Peyer's patch (tissue), 4 donors: ENCODE measurements at places on chromosomes 16 and 17. TPM values are rescaled to one million over a fixed set of nuclear protein-coding genes. Genes with fewer than 3 reads are reported as not detected.

GRCh38 chr17:8935191-8935590 lies 30.3 kb downstream of the PIK3R5 start:
- H3K4me1 ChIP-seq: no peaks in the 10 kb centered on the region
- H3K4me3 ChIP-seq: no peak overlapping the region
- H3K27me3 ChIP-seq: no peaks in the 10 kb centered on the region

GRCh38 chr16:72664056-72664508 lies 383.8 kb downstream of the ZFHX3 start:
- peak overlapping the region; percentile 72 for H3K4me3 ChIP-seq
- no peaks in the 10 kb centered on the region for H3K27me3 ChIP-seq
- H3K36me3 ChIP-seq: no peaks in the 10 kb centered on the region
- DNase-seq: no peak

DNA sequence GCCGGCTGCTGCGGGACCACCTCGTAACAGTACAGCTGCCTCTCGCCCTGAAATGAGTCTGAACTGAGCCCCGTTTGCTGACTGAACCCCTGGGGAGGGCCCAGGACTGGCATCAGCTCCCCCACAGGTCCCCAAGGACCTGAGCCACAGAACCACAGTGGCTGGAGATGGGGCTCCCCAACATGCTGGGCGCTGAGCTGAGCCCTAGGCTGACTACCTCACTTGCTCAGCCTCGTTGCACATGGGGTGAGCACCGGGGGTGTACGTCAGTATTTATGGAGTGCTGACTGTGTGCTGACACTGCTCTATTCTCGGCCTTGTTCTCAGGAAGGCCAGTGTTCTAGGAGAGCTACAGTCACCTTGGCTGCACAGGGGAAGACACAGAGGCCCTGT lies 6.6 kb upstream of the VASN start:
- H3K36me3 ChIP-seq: no peaks in the 10 kb centered on the region
- no peak overlapping the region for H3K4me3 ChIP-seq
- H3K4me1 ChIP-seq: no peaks in the 10 kb centered on the region
- no peak for DNase-seq
- no peak overlapping the region for H3K27ac ChIP-seq

GRCh38 chr17:2885733-2886132 lies 89.5 kb downstream of the RAP1GAP2 start:
- H3K36me3 ChIP-seq: no peaks in the 10 kb centered on the region
- no peak overlapping the region for H3K27ac ChIP-seq
- no peak overlapping the region for H3K4me3 ChIP-seq
- no peaks in the 10 kb centered on the region for H3K27me3 ChIP-seq

DNA sequence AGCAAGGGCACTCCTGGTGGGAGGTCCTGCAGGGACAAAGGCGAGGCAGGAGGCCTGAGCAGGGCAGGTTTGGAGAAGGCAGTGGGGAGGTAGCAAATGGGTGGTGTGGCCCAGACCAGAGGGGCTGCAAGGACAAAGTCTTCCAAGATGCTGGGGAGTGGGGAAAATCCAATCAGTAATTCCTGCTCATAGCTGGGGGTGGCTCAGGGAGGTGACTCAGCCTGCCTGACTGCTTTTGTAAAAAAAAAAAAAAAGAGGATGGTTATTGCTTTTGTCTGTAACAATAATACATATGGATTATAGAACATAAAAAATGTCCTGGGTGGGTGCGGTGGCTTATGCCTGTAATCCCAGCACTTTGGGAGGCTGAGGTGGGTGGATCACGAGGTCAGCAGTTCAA lies 5.2 kb downstream of the IL34 start:
- no peak overlapping the region for H3K27ac ChIP-seq
- no peak overlapping the region for H3K4me3 ChIP-seq
- H3K4me1 ChIP-seq: peaks cover 4% of the 10 kb centered on the region
- no peaks in the 10 kb centered on the region for H3K27me3 ChIP-seq

DNA sequence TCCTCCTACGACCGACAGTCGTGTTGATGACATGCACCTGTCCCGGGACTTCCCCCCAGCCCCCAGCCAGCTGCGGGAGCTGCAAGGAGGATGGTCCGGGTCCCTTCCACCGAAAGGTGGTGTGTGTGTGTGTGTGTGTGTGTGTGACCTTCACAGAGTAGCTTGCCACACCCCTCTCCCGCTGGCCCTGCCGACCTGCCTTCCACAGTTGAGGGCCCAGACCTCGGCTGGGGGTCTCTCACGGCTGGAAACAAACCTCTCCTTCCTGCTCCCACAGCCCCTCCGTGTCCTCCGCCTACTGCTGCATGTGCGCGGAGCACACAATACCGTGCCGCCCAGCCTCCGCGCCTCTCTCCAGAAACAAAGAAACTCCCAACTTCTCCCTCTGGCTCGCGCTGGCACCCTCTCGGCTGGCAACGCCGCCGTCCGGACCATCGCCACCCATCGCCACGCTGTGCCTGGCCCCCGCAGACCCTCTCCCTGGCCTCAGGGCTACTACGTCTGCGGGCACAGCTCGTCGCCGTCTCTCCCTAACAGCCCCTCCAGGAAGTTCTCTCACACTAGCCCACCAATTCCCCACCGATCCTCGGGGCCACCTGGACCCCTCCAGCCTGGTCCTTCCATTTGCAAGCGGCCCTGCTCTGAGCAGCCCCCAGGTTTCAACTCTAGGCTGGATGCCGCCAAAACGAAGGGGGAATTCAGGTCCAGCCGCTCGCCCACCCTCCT lies 81.2 kb downstream of the TIMM22 start:
- H3K4me1 ChIP-seq: peaks cover 53% of the 10 kb centered on the region
- H3K36me3 ChIP-seq: no peaks in the 10 kb centered on the region
- no peak overlapping the region for H3K4me3 ChIP-seq

DNA sequence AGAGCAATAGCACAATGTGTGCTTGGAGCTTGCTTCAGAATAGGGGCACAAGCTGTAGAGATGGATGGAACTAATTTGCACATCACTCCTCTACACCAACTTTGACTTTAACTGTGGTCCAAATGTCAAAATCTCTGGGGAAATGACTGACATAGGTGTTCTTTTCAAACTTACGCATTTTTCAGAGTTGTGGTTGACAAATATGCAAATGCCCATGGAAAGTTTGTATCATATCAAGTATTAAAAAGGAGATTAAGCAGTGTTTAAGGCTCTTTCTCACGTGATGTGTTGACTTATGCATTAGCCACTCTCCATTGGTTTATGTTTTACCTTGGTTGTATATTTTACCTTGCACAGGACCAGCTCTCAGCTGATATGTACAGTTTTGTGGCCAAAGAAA lies 77.1 kb downstream of the ELAC2 start:
- H3K4me3 ChIP-seq: no peak overlapping the region
- H3K36me3 ChIP-seq: no peaks in the 10 kb centered on the region
- no peak overlapping the region for H3K27ac ChIP-seq
- DNase-seq: no peak
- H3K27me3 ChIP-seq: no peaks in the 10 kb centered on the region

GRCh38 chr17:78273813-78274212 lies 42.4 kb downstream of the TMEM235 start:
- no peaks in the 10 kb centered on the region for H3K27me3 ChIP-seq
- no peak overlapping the region for H3K27ac ChIP-seq
- no peaks in the 10 kb centered on the region for H3K36me3 ChIP-seq
- H3K4me3 ChIP-seq: no peak overlapping the region
- DNase-seq: no peak

DNA sequence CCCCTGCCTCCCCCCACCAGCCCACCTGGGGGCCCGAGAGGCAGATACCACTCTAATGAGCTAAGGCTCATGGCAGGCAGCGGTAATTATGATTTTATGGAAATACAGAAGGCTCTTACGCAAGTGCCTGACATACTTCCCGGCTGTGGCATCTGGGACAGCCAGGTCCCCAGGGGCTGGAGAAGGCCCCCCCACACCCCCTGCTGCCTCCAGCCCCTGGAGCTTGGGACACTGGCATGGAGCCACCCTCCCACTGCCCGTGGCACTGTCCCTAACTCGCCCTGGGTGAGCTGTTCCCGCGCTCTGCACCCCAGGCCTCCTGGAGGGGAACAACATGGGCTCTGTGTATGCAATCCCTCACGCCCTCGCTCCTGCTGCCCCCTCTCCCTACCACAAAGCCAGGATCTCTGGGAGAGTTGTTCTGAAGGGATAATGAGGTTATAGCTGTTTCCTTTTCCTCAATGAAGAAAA lies 5.4 kb upstream of the STAC2 start:
- H3K4me3 ChIP-seq: no peak overlapping the region
- H3K36me3 ChIP-seq: no peaks in the 10 kb centered on the region
- peaks cover 12% of the 10 kb centered on the region for H3K4me1 ChIP-seq
- DNase-seq: no peak

GRCh38 chr16:11100239-11100750 lies 155.7 kb downstream of the SOCS1 start:
- no peaks in the 10 kb centered on the region for H3K27me3 ChIP-seq
- H3K27ac ChIP-seq: peak overlapping the region; percentile 46
- H3K4me1 ChIP-seq: peaks cover 12% of the 10 kb centered on the region

GRCh38 chr17:80446645-80447405 lies 29.6 kb downstream of the NPTX1 start:
- no peak for DNase-seq
- no peak overlapping the region for H3K4me3 ChIP-seq
- H3K27ac ChIP-seq: no peak overlapping the region

GRCh38 chr16:29977063-29977825 lies 3.6 kb downstream of the TAOK2 start:
- H3K36me3 ChIP-seq: no peaks in the 10 kb centered on the region
- no peaks in the 10 kb centered on the region for H3K27me3 ChIP-seq
- peak overlapping the region; percentile 62 for H3K27ac ChIP-seq
- peaks cover 14% of the 10 kb centered on the region for H3K4me1 ChIP-seq

DNA sequence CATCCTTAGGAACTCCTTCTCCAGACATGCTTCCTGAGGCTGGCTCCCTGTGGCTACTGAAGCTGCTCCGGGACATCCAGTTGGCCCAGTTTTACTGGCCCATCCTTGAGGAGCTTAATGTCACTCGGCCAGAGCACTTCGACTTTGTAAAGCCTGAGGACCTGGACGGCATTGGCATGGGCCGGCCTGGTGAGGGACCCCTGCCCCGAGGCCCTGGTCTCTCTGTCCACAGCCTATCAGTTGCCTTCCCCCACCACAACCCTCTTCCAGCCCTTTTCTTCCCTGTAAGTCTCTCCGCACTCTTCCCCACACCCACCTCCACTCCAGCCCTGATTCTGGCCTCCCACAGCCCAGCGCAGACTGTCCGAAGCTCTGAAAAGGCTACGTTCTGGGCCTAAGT lies 2.0 kb downstream of the TNK1 start:
- no peak overlapping the region for H3K4me3 ChIP-seq
- H3K27me3 ChIP-seq: no peaks in the 10 kb centered on the region
- H3K27ac ChIP-seq: no peak overlapping the region
- peaks cover 13% of the 10 kb centered on the region for H3K36me3 ChIP-seq
- DNase-seq: no peak

DNA sequence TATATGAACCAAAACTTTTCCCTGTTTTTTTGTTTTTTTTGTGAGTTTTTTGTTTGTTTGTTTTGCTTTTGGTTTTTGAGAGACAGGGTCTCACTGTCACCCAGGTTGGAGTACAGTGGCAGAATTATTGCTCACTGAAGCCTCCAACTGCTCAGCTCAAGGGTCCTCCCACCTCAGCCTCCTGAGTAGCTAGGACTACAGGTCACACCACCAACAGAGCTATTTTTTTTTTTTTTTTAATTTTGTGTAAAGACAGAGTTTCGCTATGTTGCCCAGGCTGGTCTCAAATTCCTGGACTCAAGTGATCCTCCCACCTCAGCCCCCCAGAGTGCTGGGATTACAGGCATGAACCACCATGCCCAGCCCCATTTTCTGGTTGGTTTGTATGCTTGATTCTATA lies 28.6 kb downstream of the CMTM4 start:
- no peaks in the 10 kb centered on the region for H3K36me3 ChIP-seq
- no peak for DNase-seq
- no peaks in the 10 kb centered on the region for H3K27me3 ChIP-seq
- H3K27ac ChIP-seq: no peak overlapping the region

- no peak overlapping the region for H3K4me3 ChIP-seq
- no peaks in the 10 kb centered on the region for H3K36me3 ChIP-seq
- H3K4me1 ChIP-seq: peaks cover 9% of the 10 kb centered on the region
- no peak for DNase-seq
- H3K27ac ChIP-seq: no peak overlapping the region
Measured at GRCh38 chr16:46871597-46871996, 12.6 kb upstream of the GPT2 start.

GRCh38 chr16:83220066-83220465 lies 587.7 kb upstream of the HSBP1 start:
- no peaks in the 10 kb centered on the region for H3K36me3 ChIP-seq
- H3K27ac ChIP-seq: no peak overlapping the region
- no peaks in the 10 kb centered on the region for H3K4me1 ChIP-seq

GRCh38 chr16:65888201-65888600 lies 478.3 kb upstream of the CDH5 start:
- no peak overlapping the region for H3K27ac ChIP-seq
- H3K36me3 ChIP-seq: no peaks in the 10 kb centered on the region
- no peak overlapping the region for H3K4me3 ChIP-seq
- H3K27me3 ChIP-seq: no peaks in the 10 kb centered on the region
- no peaks in the 10 kb centered on the region for H3K4me1 ChIP-seq

DNA sequence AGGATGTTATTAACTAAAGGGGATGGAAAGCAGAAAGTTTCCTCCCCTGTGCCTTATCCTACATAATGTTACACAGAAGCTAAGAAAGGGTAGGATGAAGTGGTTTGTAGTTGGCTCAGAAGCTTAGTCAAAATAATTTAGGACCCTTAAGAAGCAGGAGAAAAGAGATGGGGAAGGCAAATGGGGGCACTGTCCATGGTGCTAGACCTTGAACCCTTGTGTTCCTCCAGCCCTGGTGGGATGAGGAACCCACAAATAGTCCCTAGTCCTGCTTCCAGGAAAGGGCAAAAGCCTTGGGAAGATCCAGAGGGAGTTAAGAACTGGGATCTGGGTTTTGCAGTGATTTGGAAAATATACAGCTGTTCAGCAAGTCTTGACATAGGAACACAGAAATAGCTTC lies 54.5 kb downstream of the SLC5A11 start:
- no peak overlapping the region for H3K27ac ChIP-seq
- H3K36me3 ChIP-seq: no peaks in the 10 kb centered on the region
- DNase-seq: no peak
- no peak overlapping the region for H3K4me3 ChIP-seq
- no peaks in the 10 kb centered on the region for H3K4me1 ChIP-seq

DNA sequence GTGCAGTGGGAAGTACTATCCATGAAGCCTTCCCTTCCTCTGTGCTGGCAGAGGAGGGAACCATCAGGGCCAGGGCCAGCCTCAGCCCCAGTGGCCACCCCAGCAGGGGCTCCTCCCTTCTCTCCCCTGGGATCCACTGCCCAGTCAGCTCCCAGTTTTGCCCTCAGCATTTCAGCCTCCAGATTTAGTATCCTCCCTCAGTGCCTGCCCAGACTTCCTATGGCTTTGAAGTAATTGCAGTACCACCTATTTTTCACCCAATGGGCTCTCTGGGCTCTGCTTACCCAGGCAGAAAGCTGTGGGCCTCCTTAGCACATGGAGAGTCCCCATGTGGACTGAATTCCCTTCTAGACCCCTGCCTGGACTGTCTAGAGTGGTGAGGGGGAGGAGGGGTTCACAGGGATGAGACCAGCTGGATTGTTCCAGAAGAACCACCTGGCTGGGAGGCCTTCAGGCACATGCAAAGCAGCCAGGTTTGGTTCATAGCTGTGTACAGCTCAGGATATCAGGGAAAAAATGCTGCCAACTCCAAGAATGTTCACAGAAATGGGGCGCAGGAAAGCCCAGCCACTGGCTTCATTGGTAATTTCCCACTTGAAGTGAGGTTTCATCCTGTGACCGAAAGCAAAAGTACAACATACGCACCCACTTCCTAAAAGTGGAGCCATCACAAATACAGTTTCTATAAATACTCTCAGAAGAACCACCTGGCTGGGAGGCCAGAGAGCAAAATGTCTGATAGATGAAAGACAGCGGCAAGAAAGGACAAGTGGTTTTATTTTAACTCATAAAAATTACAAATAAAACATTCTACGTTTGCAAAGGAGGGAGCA lies 15.2 kb upstream of the HERPUD1 start:
- H3K27me3 ChIP-seq: no peaks in the 10 kb centered on the region
- no peaks in the 10 kb centered on the region for H3K36me3 ChIP-seq
- H3K4me3 ChIP-seq: no peak overlapping the region
- H3K27ac ChIP-seq: peak overlapping the region; percentile 79

Gene MYH8
- total RNA-seq: not detected

Gene SERPINF2
- total RNA-seq: 4.6 TPM
